Stimulated activated naive CD8-positive, alpha-beta T cell treated with anti-CD3 and anti-CD28 coated beads, Interleukin-15, amount 100 ng/mL, for 72 hours (primary cell): ENCODE measurements at places on chromosomes 16 and 17.

DNA sequence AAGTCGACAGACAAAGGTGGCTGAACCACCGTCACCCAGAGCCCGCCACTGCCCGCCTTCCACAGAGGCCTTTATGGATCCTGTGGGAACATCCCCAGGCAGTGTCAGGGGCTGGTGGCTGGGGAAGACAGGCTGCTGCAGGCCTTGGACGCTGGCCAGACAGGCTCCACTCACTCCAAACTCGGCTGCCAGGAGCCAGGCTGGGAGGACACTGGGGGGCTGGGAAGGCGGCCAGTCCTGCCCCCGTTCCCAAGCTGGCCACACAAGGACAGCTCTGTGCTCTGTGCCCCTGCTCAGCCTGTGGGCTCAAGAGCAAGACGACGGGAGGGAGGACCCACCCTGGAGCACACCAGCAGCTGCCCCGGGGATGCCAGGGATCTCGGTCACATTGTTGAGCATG lies 7.6 kb upstream of the LCAT start:
- DNase-seq: no peak

- no peak for DNase-seq
These were observed 102.0 kb upstream of the HAS3 start for GRCh38 chr16:69003500-69003899.

- no peak for DNase-seq
These were observed 39.4 kb upstream of the MRC2 start for GRCh38 chr17:62588109-62588508.

- DNase-seq: no peak
These were observed 4.8 kb downstream of the FBRS start for GRCh38 chr16:30663038-30663437.

GRCh38 chr17:73422121-73422520 lies 110.3 kb upstream of the CDC42EP4 start:
- no peak for DNase-seq

GRCh38 chr16:66604376-66605176 lies at the start of gene CMTM3:
Gene CMTM3, plus strand, starts transcription at chr16:66604704. Its CDS starts 102 bp downstream, at chr16:66604806.
- peak; percentile 88 for DNase-seq

- no peak for DNase-seq
These were observed 27.3 kb downstream of the SRCIN1 start for GRCh38 chr17:38578229-38579082.

- no peak for DNase-seq
These were observed 17.8 kb upstream of the OSGIN1 start for GRCh38 chr16:83935005-83935857.

DNA sequence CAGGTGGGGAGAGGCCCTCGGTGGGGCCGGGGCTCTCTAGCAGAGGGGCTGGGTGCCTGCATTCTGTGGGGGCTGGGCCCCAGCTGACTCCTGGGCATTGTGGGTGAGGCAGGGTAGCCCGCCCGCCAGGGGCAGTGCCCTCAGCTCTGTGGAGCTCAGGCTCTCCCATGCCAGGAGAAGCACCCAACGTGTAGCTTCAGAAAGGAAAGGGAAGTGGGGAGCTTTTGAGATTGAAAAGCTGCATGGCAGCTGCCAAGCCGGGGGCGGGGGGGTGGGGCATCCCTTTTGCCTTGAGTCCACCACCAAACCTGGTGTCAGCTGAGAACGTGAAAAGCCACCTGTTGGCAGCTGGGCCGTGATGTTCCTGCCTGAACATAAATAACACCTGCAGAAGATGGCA lies 192.1 kb upstream of the CIBAR2 start:
- DNase-seq: no peak

- no peak for DNase-seq
These were observed at the start of gene HS3ST4 for GRCh38 chr16:25691519-25692091. Gene HS3ST4, plus strand, starts transcription at chr16:25691959.

- DNase-seq: no peak
These were observed 51.7 kb upstream of the ALDH3A1 start for GRCh38 chr17:19799796-19800195.

GRCh38 chr17:75631353-75631752 lies 1.9 kb upstream of the SMIM5 start:
- DNase-seq: no peak

DNA sequence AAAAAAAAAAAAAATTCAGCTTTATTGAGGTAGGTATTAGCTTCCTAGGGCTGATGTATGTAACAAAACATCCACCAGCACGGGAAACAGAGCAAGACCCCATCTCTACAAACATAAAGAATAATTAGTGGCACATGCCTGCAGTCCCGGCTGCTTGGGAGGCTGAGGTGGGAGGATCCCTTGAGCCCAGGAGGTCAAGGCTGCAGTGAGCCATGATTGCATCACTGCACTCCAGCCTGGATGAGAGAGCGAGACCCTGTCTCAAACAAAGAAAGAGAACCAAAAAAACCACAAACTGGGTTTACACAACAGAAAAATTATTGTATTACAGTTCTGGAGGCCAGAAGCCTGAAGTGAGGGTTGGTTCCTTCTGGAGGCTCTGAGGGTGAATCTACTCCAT lies 4.0 kb upstream of the MMP25 start:
- DNase-seq: no peak

DNA sequence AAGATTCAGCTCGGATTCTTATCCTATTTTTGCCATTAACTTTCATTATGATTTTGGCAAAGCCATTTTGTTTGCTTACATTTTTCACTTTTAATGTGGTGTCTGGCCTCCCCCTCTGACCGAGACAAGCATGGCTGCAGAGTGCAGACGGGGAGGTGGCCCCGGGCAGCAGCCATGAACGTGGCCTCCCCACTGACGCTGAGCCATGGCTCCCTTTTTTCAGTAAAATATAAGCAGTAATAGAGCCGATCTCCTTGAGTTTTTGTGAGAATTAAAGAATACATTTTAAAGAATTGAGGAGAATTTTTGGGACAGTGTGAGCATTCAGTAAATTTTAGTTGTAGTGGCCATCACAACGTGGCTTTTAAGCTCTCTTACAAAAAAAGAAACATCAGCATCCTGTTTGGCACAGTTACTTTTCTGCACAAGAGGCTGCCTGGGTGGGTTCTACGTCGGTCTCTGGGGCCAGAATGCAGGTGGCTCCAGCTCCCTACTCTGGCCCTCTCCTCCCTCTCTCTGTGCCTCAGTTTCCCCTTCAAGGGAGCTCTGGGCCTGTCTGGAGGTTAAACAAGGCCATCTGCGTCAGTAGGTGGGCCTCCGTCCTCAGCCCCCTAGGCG lies 68.8 kb upstream of the ZNF750 start:
- DNase-seq: no peak

DNA sequence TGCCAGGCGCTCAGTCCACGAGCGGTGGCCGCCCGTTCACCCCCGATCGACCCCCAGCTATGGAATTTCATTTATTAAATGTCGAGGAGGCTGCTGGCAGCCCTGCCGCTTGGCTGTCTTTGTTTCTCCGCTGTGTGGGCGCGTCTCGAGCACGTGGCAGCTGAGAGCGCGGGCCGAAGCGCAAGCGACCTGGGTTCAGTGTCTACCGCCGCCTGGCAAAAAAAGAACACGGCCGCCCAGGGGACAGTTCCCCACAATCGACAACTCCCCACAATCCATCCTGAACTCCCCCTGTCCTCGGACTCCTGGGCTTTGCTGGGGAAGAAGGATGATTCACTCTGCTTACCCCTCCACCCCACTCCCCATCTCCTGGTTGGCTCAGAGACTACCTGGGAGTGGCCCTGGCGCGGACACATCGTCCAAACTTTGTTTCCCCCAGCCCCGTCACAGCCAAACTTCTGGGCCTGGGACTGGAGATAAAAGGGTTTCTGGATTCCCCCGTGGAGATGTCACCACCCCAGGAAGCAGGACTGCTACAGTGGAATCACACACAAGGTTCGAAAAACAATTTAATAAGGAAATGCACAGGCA lies 1.7 kb upstream of the ANKRD13B start:
- DNase-seq: peak; percentile 63

DNA sequence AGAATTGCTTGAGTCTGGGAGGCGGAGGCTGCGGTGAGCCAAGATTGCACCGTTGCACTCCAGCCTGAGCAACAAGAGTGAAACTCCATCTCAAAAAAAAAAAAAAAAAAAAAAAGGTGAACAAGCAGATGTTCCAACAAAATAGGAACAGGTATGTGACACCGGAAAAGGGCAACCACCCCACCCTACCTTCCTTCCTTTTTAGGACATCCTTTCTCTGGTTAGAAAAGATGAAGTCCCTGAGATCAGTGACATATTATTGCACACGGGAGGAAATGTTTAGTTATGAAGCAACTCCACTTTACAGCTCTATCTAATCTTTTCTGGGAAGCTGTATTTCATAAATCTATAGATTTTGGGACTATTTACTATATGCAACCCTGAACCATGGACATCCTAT lies 114.2 kb upstream of the MON1B start:
- DNase-seq: no peak

- no peak for DNase-seq
These were observed 2277.1 kb downstream of the TP53TG3F start for GRCh38 chr16:35736546-35736945.

DNA sequence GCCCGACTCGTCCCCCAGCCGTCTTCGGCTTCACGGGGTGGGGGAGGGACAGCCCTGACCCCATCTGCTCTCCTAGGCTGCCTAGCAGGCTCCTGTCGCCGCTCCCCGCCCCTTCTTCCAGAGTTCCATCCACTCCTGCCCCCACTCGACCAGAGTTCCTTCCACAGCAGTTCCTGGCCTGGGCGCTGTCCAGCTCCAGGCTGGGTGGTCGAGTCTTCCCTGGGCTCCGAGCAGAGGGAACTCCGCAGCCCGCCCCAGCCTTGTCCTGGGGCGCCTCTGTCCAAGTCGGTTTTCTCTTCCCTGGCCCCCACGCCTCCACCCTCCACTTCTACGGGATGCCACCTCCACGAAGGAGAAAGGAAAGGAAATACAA lies 1.4 kb downstream of the PYY start:
- no peak for DNase-seq

- DNase-seq: no peak
These were observed 83.6 kb downstream of the IRF8 start for GRCh38 chr16:85982563-85982939.

GRCh38 chr16:67917852-67918236 lies 13.8 kb downstream of the CTRL start:
- no peak for DNase-seq

DNA sequence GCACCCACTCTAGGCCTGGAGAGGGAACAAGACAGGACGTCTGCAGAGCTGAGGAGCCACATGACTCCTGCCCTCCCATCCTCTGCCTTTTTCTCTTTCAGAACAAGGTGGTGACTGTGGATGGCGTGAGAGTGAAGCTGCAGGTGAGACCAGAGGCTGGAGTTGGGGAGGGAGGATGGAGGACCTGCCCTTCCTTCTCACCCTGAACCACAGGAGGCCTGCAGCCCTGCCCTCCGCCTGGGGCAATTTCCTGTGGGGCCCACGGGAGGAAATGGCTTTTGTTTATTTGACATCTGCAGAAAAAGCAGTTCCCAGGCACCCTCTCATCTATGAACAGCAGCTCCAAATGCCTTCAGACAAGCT lies 5.1 kb downstream of the RAB37 start:
- peak; percentile 44 for DNase-seq

GRCh38 chr17:77697480-77698400 lies 260.8 kb upstream of the TNRC6C start:
- no peak for DNase-seq

- no peak for DNase-seq
These were observed 499.8 kb upstream of the CDH11 start for GRCh38 chr16:65621640-65622039.

GRCh38 chr17:83109793-83110645 lies 30.6 kb downstream of the METRNL start:
- DNase-seq: no peak

DNA sequence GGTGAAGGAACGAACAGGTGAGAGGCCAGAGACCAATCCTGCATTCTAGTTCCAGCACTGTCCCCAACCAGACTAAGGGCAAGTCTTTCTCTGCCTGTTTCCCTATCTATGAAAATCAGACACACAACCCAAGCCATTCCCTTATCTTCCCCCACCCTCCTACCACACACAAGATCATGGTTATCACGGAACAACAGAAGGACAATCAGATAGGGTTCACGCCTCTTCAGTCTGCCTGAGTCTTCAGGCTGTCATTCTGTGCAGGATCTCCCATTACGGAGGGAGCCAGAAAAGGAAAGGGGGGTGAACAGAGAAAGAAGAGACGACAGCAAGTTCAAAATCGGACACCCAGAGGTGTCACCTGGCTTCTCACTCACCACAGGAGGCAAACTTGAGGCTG lies 11.1 kb downstream of the TLE7 start:
- DNase-seq: no peak

- DNase-seq: peak; percentile 26
These were observed 4.1 kb downstream of the MGAT5B start for GRCh38 chr17:76872221-76872873.

DNA sequence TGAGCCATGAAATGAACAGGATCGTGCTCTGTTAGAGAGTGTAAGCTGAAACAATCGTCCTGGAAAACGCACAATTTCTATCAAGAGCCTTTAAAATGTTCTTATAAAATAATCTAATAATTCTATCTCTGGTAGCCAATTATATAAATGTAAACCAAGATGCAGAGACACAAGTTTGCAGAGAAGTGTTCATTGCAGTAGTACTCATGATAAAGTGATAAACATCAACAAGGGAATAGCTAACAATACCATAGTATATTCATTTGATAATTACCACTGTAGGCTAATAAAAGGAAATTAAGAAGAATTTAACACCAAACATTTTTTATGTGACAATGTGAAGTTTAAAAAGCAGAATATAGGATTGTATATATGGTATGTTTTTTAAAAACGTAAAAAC lies 12.4 kb downstream of the NACA2 start:
- DNase-seq: no peak

DNA sequence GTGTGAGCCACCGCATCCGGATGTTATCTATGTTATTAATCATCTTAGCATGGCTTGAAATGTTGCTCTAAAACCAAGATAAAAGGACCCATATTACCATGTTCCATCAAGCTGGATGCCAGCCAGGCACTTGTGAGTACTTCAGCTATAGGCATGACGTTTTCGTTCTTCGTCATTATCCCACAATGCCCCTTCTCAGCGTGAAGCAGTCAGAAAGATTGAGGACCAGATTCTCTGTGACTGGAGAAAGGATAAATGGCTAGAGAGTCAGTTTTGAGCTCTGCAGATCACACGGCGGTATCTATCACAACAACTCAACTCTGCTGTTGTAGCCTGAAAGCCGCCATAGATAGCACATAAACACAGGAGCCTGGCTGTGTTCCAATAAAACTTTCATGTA lies 29.8 kb upstream of the LCMT1 start:
- no peak for DNase-seq

GRCh38 chr16:87789437-87790291 lies 23.9 kb upstream of the KLHDC4 start:
- no peak for DNase-seq

DNA sequence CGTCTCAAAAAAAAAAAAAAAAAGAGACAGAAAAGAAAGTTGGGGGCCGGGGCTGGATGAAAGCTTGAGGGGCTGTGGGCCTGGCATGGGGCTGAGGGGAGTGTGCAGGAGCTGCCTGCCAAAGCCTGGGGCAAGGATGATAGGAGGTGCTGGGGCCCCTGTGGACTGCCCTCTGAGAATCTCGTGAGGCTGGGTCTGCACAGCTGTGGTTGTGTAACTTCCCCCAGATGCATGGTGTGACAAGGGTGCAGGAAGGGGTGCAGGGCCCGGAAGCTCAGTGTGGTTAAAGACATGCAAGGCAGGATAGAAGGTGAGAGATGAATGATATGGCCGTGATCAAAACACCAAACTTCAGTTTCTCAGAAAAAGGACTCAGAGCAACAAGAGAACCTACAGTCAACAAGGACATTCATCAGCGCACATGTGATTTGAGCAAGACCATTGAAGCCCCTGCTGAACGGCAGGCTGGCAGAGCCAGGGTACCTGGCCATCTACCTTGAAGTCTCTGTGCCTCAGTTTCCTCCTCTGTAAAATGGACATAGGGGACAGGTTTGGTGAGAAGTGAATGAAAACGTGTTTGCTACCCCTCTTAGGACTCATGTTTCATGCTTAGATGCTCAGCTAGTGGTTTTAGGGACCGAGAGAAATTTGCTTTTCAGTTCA lies 9.6 kb downstream of the IL32 start:
- DNase-seq: peak; percentile 88
